ENCODE measurements at places on chromosomes 12 and 14.

- no peak for DNase-seq
- H3K27ac ChIP-seq: no peak overlapping the region
- H3K36me3 ChIP-seq: no peaks in the 10 kb centered on the region
- no peaks in the 10 kb centered on the region for H3K4me1 ChIP-seq
Measured at GRCh38 chr14:101472518-101472849, 88.8 kb upstream of the DIO3 start.

DNA sequence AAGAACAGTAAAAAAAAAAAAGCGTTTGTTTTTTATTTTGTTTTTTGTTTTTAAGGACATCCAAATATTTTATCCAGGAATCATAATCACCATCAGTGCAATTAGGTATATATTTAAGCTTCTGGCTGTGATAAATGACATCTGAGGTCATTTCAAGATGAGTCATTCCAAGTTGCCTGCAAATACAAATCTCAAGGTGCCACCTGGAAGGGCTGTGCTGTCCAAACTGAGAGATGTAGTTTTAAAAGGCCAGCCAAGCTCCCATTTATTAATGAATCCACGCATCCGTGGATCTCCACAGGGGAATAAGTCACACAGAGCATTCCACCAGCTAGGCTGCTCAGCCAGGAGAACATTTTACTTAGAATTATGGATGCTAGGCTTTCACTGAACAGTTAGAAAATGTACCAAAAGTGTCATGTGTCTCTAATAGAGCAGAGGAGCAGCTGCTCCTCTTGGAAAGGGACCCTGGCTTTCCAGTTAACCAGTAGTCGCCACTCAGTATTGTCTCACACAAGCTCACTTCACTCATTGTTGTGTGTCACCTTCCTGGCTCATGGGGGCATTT, 1151.4 kb upstream of the TMEM132C start:
- no peaks in the 10 kb centered on the region for H3K27me3 ChIP-seq
- H3K36me3 ChIP-seq: no peaks in the 10 kb centered on the region
- no peaks in the 10 kb centered on the region for H3K4me1 ChIP-seq
- no peak overlapping the region for H3K4me3 ChIP-seq
- H3K27ac ChIP-seq: no peak overlapping the region

GRCh38 chr12:24695657-24696329, 253.1 kb downstream of the BCAT1 start:
- H3K4me3 ChIP-seq: no peak overlapping the region
- no peak for DNase-seq
- no peaks in the 10 kb centered on the region for H3K27me3 ChIP-seq
- no peaks in the 10 kb centered on the region for H3K4me1 ChIP-seq
- H3K27ac ChIP-seq: no peak overlapping the region

DNA sequence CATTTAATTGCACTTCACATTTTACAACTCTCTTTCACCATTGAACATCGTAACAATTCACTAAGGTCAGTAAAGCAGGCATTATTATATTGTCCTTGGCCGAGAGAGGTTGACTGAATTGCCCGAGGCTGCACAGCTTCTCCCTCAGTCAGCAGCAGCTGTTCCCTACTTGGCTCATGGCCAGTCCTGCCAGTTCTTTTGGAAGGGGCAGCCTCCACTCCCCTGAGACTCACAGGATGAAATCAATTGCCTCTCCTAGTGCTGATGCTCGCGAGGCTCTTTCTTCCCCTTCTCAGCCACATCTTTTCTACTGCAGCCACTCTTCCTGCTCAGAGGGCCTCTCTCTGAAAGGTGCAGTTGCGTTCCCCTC, 79.9 kb upstream of the KCNA1 start:
- no peak overlapping the region for H3K4me3 ChIP-seq
- no peak overlapping the region for H3K27ac ChIP-seq

DNA sequence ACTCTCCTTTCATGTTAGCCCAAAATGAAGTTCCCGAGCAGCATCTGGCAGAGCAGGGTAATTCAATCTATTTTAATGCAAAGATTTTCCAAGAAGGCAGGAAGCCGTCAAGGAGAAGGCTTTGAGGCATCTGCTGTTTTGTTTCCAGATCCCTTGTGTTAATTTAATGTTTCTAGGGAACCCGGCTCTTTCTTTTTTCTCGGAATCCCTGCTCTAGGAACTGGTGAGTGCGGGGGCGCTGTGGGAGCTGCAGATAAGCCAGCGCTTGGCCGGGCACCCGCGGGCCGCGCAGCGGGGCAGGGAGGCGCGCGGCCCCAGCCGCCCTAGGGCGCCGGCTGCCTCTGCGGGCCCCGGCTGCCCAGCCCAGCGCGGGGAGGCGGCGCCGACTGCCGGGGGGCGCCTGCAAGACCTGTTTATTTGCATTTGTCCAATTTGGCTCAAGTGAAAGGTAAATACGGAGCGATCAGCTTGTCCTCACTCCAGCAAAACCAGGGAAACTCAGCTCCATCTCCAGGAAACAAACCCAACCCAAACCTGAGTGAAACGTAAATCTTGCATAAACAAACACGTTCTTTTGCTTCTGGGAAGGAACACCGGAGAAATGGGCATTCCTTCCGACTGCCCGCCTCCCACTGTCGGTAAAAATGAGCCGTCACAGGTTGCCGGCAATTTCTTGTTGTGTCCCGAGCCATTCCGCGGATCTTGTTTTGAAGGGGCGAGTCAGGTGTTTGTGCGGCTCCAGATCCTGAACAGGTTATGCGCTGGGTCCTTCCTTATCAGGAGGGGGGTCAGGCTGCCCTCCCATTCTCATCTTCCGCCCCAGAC, 65.1 kb downstream of the CRADD start:
- no peaks in the 10 kb centered on the region for H3K27me3 ChIP-seq
- DNase-seq: peak; percentile 62
- H3K27ac ChIP-seq: peak overlapping the region; percentile 76
- H3K36me3 ChIP-seq: no peaks in the 10 kb centered on the region
- peak overlapping the region; percentile 59 for H3K4me3 ChIP-seq

- no peak overlapping the region for H3K27ac ChIP-seq
- H3K27me3 ChIP-seq: no peaks in the 10 kb centered on the region
- no peaks in the 10 kb centered on the region for H3K4me1 ChIP-seq
- H3K36me3 ChIP-seq: no peaks in the 10 kb centered on the region
Measured at GRCh38 chr12:32309811-32310736, 89.3 kb upstream of the FGD4 start.

DNA sequence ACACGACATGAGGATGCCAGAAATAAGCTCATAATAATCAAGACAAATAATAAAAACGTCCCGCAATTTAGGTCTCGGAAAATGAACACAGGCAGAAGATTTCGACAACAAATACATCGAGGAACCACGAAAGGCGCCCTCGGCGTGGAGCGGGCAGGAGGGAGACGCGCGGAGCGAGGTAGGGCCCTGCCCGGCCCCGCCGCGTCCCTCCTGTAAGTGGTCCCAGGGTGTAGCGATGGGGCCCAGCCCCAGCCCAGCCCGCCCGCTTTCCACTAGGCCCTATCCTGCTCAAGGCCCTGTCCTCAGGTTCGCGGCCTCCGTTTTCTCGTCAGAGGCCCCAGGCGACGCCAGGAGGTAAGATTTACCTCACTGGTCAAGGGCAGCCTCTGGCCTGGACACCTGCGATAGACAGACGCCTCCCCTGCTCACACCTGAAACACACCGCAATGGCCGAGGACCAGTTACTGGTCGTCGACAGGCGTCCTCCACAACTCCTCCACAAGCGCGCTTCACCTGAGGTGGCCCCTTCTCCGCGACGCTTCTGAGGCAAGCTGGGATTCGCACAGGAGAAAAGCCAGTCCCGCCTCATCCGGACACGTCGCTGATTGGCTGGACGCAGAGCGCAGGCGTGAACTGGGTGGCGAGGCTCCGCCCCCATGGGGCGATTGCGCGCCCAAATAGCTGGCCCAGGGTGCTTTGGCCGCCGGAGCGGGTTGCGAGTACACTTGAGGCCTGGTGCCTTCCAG, at the start of gene SYCP3:
TSS of gene SYCP3 (minus strand) at position 543 of the 746 bp plus-strand sequence. CDS start 1,527 bp downstream, outside the sequence.
- no peak within 1 kb of the TSS for H3K27ac ChIP-seq
- no peak within 1 kb of the TSS for H3K4me3 ChIP-seq
- peaks cover 6% of the 10 kb centered on the region for H3K36me3 ChIP-seq
- H3K27me3 ChIP-seq: no peaks in the 10 kb centered on the region
- no peaks in the 10 kb centered on the region for H3K4me1 ChIP-seq
- DNase-seq: no peak

GRCh38 chr12:8849876-8850275, 27.5 kb downstream of the A2ML1 start:
- no peak overlapping the region for H3K27ac ChIP-seq
- H3K36me3 ChIP-seq: no peaks in the 10 kb centered on the region
- DNase-seq: no peak
- H3K4me1 ChIP-seq: no peaks in the 10 kb centered on the region
- H3K4me3 ChIP-seq: no peak overlapping the region

- no peak for DNase-seq
- no peaks in the 10 kb centered on the region for H3K36me3 ChIP-seq
- H3K4me3 ChIP-seq: no peak overlapping the region
Measured at GRCh38 chr12:27107986-27108385, 25.6 kb upstream of the C12orf71 start.

- H3K4me3 ChIP-seq: no peak overlapping the region
- H3K36me3 ChIP-seq: no peaks in the 10 kb centered on the region
- H3K27me3 ChIP-seq: no peaks in the 10 kb centered on the region
- no peak for DNase-seq
- H3K4me1 ChIP-seq: no peaks in the 10 kb centered on the region
- H3K27ac ChIP-seq: no peak overlapping the region
Measured at GRCh38 chr12:46553911-46554310, 181.3 kb upstream of the SLC38A2 start.

- H3K36me3 ChIP-seq: no peaks in the 10 kb centered on the region
- no peaks in the 10 kb centered on the region for H3K4me1 ChIP-seq
- no peaks in the 10 kb centered on the region for H3K27me3 ChIP-seq
- H3K27ac ChIP-seq: no peak overlapping the region
Measured at GRCh38 chr14:54762296-54762695, 140.3 kb downstream of the GCH1 start.

- H3K27me3 ChIP-seq: no peaks in the 10 kb centered on the region
- H3K27ac ChIP-seq: peak overlapping the region; percentile 36
- no peaks in the 10 kb centered on the region for H3K36me3 ChIP-seq
- DNase-seq: no peak
- H3K4me1 ChIP-seq: no peaks in the 10 kb centered on the region
Measured at GRCh38 chr14:24943024-24943423, 106.9 kb downstream of the STXBP6 start.

DNA sequence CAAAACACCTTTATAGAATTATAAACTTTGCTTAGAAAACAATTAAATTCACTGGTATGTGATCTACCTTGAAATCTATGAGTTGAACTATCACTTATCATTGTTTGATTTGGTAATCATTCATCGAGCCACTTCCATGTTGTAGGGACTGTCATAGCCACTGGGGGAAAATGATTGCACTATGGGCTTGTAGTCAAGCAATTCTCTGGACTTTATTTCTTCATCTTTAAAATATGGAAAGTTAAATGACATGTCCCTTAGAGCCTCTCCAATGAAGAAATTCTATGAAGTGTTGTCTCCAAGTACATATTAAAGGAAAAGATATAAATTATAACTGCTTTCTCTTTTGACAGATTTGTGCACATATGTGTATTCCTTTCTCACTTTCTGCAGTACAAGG, 97.3 kb downstream of the NELL2 start:
- no peak overlapping the region for H3K4me3 ChIP-seq
- peaks cover 5% of the 10 kb centered on the region for H3K36me3 ChIP-seq
- H3K4me1 ChIP-seq: no peaks in the 10 kb centered on the region

GRCh38 chr12:78293059-78293686, 462.5 kb downstream of the NAV3 start:
- no peak for DNase-seq
- H3K36me3 ChIP-seq: no peaks in the 10 kb centered on the region
- no peak overlapping the region for H3K4me3 ChIP-seq
- no peaks in the 10 kb centered on the region for H3K27me3 ChIP-seq
- H3K27ac ChIP-seq: no peak overlapping the region

DNA sequence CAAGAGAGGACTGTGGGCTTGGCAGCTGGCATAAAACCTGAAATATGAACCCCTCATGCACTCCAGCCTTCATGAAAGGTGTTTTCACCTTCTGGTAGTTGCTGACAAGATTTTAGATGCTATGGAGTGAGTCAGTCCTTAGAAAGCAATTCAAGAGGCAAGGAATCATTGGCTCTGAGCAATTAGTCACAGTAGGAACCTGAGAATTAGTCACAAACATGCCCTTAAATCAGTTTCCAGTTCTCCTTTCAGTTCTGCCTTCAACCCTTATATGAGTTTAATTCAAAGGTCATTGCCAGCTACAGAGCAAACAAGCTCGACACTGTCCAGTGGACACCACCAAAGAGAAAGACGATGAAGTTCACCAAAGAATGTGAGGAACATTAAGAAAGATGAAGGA, 472.3 kb downstream of the GLT1D1 start:
- no peak for DNase-seq
- H3K4me3 ChIP-seq: no peak overlapping the region
- H3K4me1 ChIP-seq: no peaks in the 10 kb centered on the region
- H3K27ac ChIP-seq: no peak overlapping the region

GRCh38 chr12:127779301-127780045, 487.5 kb upstream of the TMEM132C start:
- no peak overlapping the region for H3K4me3 ChIP-seq
- no peaks in the 10 kb centered on the region for H3K36me3 ChIP-seq

DNA sequence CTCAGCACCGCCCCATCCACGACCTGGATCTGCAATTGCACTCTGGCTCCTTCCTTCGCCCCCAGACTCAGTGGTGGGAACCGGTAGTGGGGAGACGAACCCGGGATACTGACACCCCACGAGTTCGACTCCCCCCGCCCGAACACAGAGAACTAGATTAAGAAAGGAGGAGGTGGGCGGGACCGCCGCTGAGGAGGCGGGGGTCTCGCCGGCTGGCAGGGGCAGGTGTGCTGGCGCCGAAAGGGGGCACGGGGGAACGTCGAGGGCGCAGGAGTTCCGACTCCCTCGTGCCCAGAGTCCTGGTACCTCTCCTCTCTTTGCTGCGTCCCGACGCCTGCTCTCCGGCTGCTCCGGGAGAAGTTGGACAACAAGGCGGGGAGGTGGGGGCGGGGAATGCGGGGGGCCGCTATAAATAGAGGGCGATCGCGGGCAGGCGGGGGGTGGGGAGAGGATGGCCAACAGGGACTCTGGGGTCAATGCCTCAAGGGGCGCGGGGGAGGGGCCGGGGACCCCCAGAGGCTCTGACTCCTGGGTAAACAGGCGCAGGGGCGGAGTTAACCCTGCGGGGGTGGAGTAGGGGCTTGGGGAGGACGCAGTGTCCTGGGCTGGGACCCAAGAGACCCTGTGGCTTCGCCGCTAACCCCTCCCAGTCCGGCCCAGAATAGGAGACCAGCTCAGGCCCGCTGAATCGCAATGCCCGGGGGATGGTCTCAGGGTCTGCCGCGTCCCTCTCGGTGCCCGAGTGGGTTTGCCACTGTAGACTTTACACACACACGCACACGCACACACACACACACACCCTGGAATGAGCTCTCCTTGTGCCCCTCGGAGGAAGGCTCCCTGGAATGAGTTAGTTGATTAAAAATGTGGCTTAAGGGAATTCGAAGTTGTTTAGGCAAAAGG, 761 bp upstream of the NDRG2 start:
- no peaks in the 10 kb centered on the region for H3K27me3 ChIP-seq
- peak overlapping the region; percentile 76 for H3K4me3 ChIP-seq
- H3K27ac ChIP-seq: peak overlapping the region; percentile 97
- peaks cover 5% of the 10 kb centered on the region for H3K4me1 ChIP-seq
- DNase-seq: peak; percentile 79

- DNase-seq: no peak
- no peaks in the 10 kb centered on the region for H3K27me3 ChIP-seq
- no peaks in the 10 kb centered on the region for H3K4me1 ChIP-seq
Measured at GRCh38 chr12:124109760-124110159, 136.7 kb downstream of the ZNF664 start.

Measured in breast epithelium (tissue), 4 donors.